Transverse colon (tissue), 4 donors: ENCODE measurements at places on chromosomes 4 and X. TPM values are rescaled to one million over a fixed set of nuclear protein-coding genes. Genes with fewer than 3 reads are reported as not detected.

DNA sequence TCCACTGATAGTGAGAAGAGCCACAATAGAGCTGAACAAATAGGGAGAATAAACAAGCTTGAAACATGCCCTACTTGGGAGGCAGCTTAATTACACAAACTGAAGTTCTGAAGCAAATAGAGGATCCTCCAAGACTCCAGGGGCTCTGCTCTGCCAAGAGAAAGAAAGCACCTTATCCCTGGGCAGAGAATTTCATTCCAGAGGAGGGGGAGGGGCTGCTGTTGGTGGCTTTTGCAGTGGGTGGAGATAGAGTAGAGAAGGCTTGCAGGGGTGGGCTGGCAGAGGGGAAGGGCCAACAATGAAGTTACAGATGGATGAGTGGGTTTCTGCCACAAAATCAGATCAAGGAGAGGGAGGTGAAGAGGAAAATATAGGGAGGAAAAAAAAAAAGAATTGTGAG, 1.0 kb upstream of the LPAR4 start:
- no peak for DNase-seq

PAGE4 gene
- not detected for total RNA-seq

GRCh38 chrX:108945883-108946523, 209.6 kb upstream of the IRS4 start:
- no peak for DNase-seq

GRCh38 chr4:69731241-69731640, 29.2 kb downstream of the SULT1B1 start:
- no peak for DNase-seq

- DNase-seq = no peak
These were observed 417.8 kb upstream of the INTU start for GRCh38 chr4:127214931-127215330.

DNA sequence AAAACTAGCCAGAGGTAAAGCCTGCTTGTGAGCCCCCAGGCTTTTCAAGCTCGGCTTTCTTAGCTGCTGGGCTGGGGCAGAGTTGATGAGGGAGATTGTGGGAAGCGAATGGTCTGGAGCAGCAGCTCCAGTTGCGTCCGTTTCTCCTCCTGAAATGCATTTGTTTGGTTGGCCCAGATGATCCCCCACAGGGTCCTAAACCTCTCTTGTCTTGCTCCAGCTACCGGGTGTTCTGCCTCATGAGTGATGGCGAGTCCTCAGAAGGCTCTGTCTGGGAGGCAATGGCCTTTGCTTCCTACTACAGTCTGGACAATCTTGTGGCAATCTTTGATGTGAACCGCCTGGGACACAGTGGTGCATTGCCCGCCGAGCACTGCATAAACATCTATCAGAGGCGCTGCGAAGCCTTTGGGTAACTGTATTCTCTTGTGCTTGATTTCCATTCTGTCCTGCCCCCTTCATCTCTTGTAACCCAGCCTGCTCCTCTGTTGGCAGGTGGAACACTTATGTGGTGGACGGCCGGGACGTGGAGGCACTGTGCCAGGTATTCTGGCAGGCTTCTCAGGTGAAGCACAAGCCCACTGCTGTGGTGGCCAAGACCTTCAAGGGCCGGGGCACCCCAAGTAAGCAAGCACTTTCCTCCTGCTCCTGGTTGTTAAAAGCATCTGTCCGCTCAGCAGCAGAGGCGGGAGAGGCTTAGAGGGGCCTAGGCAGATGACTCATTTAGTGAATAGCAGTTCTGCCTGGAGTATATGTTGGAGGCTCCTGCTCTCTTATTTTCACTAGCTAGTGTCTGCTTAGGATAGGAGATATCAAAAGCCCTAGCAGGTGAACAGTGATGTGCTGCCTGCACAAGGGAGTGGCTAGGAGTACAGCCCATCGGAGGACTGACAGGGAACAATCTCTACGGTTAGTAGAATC, 15.3 kb downstream of the TKTL1 start:
- DNase-seq = no peak

GRCh38 chrX:17067534-17067933, 121.1 kb downstream of the REPS2 start:
- no peak for DNase-seq
